ENCODE measurements at places on chromosomes 11 and 22.

- no peak for DNase-seq
These were observed 76.0 kb downstream of the RBFOX2 start for GRCh38 chr22:35952576-35952975.

DNA sequence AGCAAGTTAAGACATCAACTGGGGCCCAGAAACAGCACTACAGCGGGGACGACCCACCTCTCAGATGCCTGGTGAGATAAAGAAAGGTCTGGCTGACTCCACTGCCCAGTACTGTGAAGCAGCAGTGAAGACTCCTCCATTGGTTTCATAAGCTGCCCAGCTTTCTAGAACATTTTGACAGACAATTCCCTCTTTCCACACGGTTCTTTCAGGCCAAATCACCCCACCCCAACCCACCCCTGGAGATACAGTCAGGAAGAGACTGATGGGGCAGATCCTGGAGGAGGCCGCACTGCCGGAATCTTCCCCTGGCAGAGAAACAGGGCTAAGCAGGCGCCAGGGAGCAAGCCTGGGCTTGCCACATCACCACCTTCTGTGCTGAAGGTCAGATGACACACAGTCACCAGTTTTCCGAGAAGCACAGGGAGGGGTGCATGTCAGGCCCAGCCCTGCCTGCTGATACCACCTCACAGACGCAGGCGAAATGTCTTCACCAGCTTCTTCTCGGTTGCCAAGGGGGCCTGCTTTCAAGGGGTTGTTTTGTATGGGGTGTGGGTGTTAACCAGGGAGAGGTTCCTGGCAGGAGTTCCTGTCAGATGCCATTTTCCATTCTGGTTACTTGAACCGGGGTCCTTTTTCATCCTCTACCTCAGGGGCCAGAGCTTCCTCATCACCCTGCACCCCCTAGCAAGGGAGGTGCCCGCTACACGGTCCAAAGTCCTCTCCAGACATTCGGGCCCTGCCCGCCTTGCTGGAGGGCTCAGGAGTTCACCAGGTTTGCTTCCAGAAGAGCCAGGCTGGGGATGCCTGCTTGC, 1.4 kb upstream of the NEAT1 start:
- DNase-seq: peak; percentile 62

- DNase-seq: no peak
These were observed 9.5 kb downstream of the EMID1 start for GRCh38 chr22:29215012-29215860.

DNA sequence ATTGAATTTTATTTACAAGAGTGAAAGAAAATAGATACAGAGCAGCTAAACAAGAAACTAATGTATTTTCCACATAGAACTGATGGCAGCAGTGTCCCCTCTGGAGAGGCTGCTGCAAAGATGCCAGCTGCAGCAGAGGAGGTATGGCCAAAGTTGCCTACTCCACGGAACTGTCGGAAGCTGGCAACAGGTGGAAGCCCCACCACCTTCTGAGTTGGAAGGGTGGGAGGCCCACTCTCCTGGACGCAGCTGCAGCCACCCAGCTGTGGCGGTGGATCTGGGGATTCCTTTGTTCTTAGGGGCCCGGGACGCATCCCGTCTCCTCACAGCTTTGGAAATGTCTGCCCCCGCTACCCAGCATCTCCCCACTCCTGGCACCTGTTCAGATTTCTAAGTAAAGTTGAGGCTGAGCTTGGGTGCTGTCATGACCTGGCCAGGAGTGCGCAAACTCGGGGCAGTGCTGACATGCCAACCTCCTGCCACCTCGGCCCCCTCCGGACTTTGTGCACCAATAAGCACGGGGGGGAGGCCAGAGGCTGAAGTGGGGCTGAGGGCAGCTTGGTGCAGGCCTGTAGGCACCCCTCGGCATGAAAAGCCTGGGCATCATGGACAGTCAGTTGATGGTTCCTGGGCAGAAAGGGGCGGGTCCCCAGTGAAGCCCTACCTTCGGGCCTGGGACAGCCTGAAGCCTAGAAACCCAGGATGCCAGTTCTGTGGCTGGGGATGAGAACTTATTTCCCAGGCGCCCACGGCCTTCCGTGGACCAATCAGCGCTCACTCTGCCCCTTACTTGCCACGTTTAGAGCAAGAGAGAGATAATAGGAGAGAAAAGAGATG, 1071.4 kb downstream of the JRKL start:
- DNase-seq: no peak

DNA sequence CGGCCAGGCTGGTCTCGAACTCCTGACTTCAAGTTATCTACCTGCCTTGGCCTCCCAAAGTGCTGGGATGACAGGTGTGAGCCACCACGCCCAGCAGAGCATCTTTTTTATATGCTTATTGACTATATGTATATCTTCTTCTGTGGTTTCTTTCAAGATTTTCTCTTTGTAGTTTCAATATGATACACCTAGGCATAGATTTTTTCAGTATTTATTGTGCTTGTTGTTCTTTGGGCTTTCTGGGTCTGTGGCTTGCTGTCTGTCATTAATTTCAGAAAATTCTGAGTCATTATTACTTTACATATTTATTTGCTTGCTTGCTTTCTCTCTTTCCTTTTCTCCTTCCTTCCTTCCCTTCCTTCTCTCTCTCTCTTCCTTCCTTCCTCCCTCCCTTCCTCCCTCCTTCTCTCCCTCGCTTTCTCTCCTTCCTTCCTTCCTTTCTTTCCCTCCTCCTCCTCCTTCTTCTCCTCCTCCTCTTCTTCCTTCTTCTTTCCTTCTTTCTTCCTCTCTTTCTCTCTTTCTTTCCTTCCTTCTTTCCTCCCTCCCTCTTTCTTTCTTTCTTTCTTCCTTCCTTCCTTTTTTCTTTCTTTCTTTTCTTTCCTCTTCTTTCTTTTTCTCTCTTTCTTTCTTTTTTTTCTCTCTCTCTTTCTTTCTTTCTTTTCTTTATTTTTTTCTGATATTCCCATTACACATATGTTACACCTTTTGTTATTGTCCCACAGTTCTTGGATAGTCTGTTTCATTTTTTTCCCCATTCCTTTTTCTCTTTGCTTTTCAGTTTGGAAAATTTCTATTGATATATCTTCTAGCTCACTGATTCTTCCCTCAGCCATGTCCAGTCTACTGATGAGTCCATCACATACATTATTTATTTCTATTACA, 10.9 kb upstream of the DCHS1 start:
- DNase-seq: no peak
